CD8-positive, alpha-beta memory T cell (primary cell): ENCODE measurements at places on chromosomes 5 and 9. TPM values are rescaled to one million over a fixed set of nuclear protein-coding genes. Genes with fewer than 3 reads are reported as not detected.

KCNV2 gene
- total RNA-seq, result not detected

CD180 gene
- total RNA-seq, result 0.24 TPM

- no peak for DNase-seq
These were observed 364.2 kb downstream of the KIAA0825 start for GRCh38 chr5:94254214-94254613.

DNA sequence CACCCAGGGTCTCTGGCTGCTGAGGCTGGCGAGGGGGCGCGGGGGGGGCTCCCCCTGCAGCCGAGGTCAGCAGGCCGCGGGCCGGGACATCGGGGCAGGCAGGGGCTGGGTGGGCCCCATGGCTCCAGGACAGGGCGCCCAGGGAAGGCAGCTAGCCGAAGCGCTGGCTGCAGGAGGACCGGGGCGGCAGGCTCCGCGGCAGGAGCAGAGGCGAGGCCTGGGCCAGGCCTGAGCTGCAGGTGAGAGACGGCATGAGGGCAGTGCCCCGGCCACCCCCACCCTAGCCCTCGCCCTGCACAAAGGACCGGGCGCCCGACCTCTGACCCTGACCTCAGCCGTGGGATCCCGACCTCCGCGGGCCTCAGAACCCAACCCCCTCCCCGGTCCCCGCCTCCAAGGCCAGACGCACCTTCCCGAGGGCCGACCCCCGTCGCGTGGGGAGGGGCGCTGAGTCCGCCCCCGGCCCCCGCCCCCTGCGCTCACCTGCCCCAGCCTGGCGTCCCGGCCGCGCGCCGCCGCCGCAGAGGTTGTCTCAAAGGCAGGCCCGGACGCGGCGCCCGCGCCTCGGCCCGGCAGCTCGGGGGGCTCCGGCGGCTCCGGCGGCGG, 431 bp downstream of the RNF208 start:
- no peak for DNase-seq

- DNase-seq, result no peak
These were observed 5.5 kb downstream of the MRNIP start for GRCh38 chr5:179852993-179853547.
